ENCODE measurements at places on chromosomes 1 and 21.

GRCh38 chr1:220032911-220033310 is 13.4 kb downstream of the EPRS1 start:
- DNase-seq: no peak

DNA sequence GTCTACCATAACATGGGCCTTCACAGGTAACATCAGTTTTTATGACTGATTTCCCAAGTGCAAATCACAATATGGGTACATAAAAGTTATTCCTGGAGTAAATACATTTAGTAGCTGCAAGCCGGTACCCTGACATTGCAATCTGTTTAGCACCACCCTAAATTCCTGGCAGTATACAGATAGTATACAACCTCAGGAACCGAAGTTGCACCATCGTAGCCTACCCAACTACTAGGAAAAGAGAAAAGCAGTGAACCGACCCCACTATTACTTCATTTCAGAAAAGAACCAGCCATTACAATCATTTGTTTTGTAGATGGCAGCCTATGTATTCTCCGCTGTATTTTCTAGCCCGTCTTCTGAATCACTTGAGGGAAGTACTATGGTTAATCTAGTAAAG is 1.1 kb downstream of the ADIPOR1 start:
- no peak for DNase-seq

GRCh38 chr1:203059485-203059884 is 26.3 kb downstream of the MYOG start:
- DNase-seq: no peak

DNA sequence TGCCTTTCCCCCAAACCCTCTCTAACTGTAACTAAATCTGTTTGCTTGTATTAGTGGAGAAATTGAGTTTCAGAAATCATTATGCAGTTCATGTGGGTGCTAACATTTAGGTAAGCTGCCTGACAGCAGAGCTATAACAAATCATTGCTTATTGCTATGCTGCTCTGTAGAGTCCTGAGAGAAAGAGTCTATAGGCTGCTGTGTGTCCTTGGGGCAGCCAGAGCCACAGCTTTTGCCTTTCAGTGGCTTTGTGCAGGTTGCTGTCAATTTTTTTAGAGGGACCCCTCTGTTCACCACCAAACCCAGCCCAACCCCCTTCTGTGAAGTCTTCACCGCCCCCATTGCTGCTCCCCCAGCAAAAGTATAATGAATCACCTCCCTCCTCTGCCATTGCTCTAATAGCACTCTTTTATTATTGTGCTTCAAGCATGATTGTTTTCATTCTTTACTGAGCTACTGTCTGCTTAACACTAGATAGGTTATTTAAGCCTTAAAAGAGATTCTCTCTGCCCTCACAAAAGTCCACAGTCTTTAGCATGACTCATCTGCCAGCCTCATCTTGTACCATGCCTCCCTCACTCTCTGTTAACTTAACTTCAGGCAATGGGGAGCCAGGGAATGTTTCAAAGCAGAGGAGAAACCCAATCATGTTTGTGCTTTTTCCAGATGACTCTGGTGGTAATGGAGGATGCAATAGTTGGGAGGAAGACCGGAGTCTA is 38.6 kb downstream of the DIRAS3 start:
- DNase-seq: no peak
